ENCODE measurements at places on chromosomes 1 and 21.

GRCh38 chr1:92964316-92964715, 3.1 kb upstream of the DIPK1A start:
- no peak for DNase-seq

GRCh38 chr1:60864722-60865121, 217.6 kb upstream of the NFIA start:
- DNase-seq: no peak

DNA sequence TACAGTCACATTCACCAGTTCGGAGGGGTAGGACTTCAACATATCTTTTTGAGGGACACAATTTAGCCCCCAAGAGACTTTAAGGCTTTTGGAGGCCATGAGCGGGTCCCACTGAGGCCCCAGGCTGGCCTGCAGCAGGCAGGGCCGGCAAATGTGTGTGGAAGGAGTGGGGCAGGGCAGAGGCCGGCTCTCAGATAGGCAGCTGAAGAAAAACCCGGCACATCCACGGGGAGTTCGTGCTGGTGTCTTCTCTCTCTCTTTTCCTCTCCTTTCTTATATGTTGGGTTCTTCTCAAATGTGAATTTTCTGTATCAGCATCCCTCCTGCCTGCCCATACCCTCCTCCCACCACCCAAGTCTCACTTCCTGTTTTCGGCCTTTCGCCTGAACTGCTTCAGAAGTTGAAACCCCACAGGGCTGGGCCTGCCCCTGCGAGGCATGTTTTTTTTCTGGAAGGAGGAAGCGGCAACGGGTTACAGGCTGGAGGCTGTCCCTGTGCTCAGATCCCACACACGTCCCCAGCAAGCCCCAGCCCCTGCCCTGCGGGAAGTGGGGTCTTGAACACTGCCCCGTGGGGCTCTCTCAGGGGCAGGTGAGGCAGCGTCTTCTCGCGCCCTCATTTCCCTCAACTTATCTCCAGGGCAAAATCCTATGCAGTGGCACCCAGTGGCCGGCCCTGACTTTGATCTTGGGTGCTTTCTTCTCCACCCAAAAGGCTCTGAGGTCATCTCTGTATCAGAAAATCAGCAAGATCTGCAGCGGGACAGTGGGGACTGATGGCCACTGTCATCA, 9.7 kb upstream of the UMODL1 start:
- no peak for DNase-seq

DNA sequence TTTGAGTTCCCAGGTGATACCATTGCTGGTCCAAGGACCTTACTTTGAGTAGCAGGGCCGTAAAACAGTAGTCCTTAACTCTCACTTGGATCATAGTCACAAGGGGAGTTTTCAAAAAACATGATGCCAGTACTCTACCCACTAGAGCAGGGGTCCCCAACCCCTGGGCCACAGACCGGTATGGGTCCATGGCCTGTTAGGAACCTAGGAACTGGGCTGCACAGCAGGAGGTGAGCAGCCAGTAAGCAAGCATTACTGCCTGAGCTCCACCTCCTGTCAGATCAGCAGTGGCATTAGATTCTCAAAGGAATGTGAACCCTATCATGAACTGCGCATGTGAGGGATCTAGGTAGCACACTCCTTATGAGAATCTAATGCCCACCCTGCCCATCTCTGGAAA, 39.7 kb upstream of the KCNQ4 start:
- no peak for DNase-seq

DNA sequence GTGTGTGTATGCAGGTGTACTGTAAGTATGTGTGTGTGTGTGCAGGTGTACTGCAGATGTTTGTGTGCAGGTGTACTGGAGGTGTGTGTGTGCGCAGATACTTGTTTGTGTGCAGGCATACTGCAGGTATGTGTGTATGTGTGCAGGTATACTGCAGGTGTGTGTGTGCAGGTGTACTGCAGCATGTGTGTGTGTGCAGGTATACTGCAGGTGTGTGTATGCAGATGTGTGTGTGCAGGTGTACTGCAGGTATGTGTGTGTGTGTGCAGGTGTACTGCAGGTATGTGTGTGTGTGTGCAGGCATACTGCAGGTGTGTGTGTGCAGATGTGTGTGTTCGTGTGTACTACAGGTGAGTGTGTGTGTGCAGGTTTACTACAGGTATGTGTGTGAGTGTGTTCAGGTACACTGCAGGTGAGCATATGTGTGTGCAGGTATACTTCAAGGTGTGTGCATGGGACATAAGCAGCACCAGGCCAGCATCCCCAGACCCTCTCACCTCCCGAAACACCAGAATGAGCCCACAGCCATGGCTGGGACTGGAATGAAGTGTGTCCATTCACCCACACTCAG, 97.5 kb downstream of the DMRTB1 start:
- no peak for DNase-seq

DNA sequence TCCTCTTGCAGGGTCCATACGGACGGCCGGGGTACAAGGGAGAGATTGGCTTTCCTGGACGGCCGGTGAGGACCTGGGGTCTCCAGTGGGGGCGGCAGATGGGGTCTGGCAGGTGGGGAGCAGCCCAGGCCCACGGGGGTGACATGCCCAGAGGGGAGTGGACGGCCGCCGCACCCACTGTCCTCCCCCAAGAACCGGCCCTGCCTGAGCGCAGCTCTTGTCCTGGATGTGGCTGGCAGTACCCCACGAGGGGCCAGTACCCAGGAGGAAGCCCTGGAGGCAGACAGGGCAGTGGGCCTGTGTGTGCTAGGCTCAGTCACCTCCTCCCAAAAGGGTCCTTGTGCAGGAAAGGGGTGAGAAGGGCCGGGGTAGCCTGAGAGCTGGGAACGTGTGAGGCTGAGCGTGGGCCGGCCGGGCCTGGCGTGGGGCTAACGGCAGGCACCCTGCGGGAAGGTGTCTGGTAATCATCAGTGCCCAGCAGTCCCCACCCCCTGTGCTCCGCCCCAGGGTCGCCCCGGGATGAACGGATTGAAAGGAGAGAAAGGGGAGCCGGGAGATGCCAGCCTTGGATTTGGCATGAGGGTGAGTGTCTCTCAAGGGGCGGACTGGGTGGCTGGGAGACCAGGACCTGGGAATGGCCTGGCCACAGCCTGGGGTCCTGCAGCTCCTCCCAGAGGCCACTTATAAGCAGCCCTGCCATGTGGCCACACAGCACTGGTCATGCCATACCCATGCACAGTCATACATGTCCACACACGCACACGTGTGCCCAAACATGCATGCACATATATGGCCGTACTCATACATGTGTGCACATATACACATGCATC, 47.2 kb downstream of the SLC19A1 start:
- DNase-seq: no peak

- no peak for DNase-seq
Measured at GRCh38 chr1:3799976-3800685, 3.8 kb upstream of the LRRC47 start.

- DNase-seq: no peak
Measured at GRCh38 chr1:179547021-179547535, 28.7 kb downstream of the NPHS2 start.

DNA sequence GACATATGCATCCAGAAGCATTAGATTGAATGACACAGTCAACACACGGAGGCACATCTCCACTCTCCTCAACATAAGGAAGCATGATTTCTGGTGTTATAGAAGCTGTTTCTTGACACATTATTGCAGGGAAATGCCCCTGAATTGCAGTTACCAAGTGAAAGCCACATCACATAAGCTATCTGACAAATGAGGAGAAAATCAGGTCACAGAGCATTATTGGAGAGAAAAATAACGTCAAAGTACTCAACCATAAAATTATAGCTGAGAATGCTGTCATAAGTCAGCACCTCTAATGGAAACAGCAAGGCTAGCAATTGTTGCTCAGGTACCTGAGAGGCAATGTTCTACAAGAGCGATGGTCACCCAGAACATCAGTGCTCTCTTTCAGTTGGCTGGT, 169.9 kb upstream of the PALMD start:
- no peak for DNase-seq

All from stimulated activated CD8-positive, alpha-beta memory T cell treated with anti-CD3 and anti-CD28 coated beads, Interleukin-4, amount 100 ng/mL, for 1 hour (primary cell).